Activated CD8-positive, alpha-beta memory T cell treated with anti-CD3 and anti-CD28 coated beads, Interleukin-2, amount 50 U/mL, for 48 hours (primary cell): ENCODE measurements at places on chromosomes 2 and 18.

DNA sequence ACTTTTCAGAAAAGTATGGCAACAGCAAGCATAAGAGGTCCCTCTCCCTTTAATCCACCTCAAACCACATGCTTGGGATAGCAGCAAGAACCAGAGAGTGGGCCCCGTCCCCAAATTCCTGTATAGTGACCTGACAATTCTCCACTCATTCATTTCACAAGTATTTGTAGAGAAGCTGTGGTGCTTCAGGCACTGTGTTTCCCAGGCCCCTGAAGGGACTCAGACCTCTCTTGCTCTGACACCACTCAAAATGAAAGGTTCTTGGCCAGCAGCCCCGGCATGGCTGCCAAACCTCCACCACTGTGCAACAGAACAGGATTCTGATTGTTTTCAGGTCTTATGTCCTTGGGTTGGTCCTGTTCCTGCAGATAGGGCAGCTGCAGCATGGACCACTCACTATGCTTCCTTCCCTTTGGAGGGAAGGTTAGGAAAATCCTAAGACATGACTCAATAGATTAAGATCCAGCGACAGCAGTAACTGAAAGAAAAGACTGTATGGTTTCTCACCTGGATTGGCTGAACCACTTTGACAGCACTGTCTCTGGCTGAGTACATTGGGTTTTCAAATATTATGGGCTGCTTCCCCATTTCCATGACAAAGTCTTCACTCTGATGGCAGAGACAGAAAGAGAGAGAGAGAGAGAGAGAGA is 67.6 kb downstream of the DHRS9 start:
- no peak for DNase-seq

GRCh38 chr2:227701556-227701955 is 16.3 kb downstream of the SLC19A3 start:
- DNase-seq = no peak

DNA sequence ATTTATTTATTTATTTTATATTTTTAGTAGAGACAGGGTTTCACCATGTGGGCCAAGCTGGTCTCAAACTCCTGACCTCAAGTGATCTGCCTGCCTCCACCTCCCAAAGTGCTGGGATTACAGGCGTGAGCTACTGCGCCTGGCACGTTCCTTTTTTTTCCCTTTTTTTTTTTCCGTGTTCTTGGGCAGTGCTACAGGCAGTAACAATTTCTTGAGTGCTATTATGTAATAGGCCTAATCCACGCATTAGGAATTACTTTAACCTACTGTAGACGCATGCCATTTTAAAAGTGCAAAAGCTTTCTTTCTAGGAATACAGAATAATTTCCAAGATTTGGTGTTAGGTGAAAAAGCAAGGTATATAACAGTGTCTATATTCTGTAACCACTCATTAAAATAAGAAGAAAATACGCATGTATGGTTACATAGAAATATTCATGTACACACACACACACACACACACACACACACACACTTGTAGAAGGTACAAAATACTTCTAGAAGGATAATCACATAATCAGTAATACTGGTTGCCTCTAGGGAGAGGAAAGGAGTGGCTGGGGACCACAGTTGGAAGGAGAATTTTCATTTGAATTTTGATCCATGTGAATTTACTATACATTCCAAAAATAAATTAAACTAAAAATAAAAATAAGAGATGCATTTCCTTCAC is 92.3 kb downstream of the METTL8 start:
- DNase-seq = no peak

DNA sequence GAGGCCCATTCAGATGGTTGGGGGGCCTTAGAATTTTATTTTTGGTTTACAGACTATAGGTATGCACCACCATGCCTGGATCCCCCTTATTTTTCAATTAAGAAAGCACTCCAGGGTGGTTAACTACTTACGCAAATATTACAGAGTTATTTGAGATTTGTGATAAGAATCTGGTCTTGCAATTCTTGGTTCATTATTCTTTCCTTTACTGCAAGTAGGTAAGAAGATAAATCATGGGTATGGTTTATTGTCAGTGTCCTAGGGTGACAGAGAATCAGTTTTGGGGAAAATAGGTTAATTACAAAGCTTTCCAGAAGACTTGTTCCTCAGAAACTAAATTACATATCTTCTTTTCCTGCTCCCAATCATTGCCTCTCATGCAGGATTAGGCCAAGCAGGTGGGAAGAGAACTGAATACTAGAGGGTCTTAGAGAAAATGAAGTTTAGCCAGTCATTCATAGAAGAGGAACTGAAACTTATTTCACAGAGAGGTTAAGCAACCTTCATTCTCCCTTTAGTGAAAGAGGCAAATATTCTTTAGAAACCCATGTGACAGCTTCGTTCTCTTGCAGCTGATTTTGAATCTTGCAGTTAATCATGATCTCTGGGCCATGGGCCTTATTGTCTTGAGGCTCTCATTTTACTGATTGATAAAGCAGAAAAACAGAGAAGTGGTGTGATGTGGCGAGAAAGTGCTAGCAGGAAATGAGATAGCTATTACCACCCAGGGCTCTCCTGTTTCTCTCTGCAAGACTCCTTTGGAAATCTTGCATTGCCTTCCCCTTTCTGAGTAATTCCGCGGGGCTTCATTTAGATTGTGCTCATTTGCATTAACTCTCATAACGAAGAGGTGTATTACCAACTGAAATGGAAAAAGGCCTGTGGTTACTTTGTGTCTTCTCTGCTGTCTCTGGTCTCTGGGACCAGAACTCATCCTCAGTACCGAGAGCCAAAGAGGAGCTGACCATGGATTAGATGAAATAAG is 44.8 kb upstream of the ARHGAP25 start:
- DNase-seq = no peak

DNA sequence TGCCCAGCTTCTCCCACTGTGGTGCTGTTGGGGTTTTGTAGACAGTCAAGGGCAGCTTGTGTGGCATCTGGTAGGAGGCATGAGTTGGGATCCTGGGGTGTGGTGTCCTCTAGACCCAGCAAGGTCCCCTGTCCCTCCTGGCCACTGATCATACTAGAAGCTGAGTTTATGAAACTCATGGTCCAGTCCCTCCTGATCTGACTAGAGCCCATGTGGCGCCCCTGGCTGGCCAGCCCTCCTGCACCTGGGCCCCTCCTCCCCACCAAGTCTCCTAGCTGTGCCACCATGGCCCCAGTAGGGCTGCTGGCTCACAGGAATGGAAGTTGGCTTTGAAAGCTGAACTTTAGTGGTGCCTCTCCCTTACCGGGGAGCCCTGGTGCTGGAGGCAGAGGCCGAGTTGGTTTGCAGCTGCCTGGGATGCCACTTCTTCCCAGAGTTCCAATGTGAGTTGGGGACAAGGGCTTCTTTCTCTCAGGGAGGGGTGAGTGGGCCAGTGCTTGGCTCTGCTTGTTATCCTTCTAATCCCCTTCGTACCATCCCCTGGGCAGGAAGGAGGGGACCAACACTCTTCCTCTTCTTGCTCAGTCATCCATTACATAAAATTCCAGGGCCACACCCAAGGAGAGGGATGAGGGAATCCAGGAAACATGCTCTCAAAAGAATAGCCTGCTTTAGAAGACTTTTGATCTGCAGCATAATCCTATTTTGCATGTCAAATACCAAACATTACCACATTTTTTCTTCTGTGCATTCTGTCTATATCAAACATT is 37.5 kb upstream of the HAAO start:
- DNase-seq = no peak

DNA sequence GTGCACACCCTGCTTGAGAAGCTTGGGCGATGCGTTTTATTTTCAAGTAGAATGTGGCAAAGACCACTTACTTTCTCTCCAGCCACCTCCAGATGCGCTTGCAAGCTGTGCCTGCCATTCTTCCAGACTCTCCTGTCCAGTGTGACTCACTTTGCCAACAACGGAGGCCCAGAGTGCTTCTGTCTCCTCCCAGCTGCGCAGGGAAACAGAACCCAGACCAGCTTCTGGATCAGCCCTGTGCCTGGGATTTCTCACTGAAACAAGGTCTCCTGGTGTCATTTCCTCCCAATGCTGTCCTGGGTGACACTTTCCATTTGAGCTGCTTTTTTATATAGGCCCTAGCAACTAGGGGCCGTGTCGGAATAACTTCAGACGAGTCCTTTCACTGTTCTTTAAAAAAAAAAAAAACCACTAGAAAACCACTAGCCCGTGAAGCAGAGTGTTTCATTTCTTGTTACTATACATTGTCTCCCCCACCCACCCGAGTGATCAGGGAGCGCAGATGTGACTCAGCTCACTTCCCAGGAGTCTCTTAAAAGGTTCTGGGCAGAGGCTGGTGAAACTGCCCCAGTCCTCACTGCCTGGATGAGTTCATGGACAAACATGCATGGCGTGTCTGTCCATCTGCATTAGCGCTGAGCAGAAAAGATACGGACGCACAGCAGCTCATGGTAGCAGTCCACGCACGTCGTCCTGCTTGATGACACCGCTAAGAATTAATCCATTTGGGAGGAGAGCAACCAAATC is 25.3 kb upstream of the RPL31 start:
- DNase-seq = no peak

GRCh38 chr2:147385600-147385999 is 459.2 kb upstream of the ACVR2A start:
- no peak for DNase-seq

- no peak for DNase-seq
These were observed 151.4 kb downstream of the TNS1 start for GRCh38 chr2:217851191-217852020.

DNA sequence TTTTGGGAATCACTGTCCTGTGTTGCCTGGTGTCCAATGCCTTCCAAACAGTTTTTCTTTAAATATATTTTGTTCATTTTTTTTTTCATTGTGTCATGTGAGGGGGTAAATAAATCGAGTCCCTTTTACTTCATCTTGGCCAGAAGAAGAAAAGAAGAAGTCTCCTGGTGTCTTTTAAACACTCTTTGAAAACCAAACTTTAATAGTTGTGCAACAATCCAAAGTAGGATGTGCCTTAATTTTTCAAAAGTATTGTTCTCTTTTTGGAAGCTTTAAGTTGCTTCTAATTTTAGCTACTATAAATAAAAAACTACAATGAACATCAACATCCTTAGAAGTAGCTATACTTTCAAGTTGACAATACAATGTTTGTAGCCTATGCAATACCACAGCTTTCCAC is 154.9 kb downstream of the ATAD2B start:
- no peak for DNase-seq

GRCh38 chr2:212505586-212505985 is 33.0 kb downstream of the ERBB4 start:
- DNase-seq = no peak

DNA sequence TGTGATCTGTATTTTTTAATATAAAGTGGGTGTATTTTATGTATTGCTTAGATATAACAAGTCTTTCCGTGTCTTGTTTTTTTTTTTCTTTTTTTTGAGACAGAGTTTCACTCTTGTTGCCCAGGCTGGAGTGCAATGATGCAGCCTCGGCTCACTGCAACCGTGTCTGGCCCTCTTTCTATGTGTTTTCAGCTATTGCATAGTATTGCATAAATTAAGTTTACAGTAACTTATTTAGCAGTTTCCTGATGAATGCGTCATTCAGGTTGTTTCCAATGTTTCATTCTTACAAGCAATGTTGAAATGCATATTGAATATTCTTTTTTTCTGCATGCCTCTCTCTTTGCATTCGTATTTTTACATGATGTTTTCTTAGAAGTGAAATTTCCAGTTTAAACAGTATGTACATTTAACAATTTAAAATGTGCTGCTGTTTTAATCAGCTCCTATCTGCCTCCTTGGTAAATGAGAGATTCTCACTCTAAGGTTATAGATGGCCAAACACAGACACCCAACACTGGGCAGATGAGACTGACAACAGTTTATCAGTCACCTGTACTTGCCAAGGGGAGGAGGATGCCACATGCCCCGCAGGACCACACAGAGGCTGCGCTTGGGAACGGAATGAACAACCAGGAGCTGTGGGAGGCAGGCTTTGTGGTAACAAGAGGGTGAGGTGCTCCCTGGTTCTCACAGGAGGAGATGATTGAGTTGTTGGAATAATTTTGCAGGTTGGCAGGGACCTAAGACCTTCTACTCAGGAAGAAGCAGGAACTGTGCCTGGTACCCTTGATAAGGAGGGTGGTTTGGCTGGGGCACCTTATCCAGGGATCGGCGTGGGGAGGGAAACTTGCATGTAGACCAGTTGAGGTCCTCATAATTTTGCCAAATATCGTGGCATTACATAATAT is 7.5 kb downstream of the SLC9A4 start:
- DNase-seq = no peak

DNA sequence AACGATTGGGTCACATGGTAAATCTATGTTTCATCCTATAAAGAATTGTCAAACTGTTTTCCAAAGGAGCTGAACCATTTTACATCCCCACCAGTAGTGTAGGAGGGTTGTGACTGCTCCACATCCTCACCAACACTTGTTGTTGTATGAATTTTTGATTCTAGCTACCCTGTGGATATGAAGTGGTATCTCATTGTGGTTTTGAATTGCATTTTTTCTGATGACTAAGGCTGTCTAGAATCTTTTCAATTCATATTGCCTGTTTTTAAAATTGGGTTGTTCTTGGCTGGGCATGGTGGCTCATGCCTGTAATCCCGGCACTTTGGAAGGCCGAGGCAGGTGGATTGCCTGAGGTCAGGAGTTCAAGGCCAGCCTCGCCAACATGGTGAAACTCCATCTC is 44.5 kb downstream of the TXNL1 start:
- DNase-seq = no peak

GRCh38 chr2:195360242-195360641 is 296.8 kb upstream of the SLC39A10 start:
- DNase-seq = no peak

DNA sequence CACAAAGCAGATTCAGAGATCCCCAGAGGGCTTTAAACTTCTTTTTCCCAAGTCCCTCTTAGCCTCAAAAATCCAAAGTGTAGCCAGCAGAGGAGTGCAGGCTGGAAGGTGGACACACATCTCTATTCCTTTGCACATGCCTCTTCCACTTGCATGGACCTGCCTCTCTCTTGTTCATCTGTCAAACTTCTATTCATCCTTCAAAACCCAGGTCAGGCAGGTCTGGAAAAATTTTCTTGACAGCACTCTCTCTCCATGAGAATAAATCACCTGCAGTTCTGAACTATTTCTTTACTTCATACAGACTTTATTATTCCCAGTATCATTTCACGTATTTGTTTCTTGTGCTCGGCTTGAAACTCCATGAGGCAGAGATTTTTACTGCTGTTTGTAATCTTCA is 127.5 kb downstream of the SS18 start:
- DNase-seq = no peak

GRCh38 chr2:239953418-239954061 is 71.6 kb downstream of the NDUFA10 start:
- no peak for DNase-seq

DNA sequence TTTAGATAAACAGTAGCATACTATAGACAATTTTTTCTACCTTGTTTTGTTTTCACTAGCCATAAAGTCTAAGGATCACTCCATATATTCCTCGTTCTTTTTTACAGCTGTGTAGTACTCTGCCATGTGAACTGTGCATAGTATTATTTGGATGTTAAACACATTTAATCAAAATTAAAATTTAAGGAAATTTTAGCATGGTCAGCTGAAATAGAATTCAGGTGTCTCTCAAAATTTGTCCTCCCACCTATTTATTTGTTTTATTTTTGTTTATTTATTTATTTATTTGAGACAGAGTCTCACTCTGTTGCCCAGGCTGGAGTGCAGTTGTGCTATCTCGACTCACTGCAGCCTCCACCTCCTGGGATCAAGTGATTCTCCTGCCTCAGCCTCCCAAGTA is 46.4 kb upstream of the AAK1 start:
- no peak for DNase-seq
